ENCODE measurements at places on chromosomes 16 and 17. TPM values are rescaled to one million over a fixed set of nuclear protein-coding genes. Genes with fewer than 3 reads are reported as not detected.

- H3K27me3 ChIP-seq: peaks cover 38% of the 10 kb centered on the region
- H3K4me3 ChIP-seq: no peak overlapping the region
- H3K4me1 ChIP-seq: peaks cover 16% of the 10 kb centered on the region
- no peak overlapping the region for H3K27ac ChIP-seq
- H3K36me3 ChIP-seq: no peaks in the 10 kb centered on the region
Observed at GRCh38 chr16:79411805-79412204, 188.7 kb downstream of the MAF start.

- H3K4me1 ChIP-seq: peaks cover 24% of the 10 kb centered on the region
- H3K4me3 ChIP-seq: no peak overlapping the region
- no peak overlapping the region for H3K27ac ChIP-seq
- peaks cover 58% of the 10 kb centered on the region for H3K36me3 ChIP-seq
- no peaks in the 10 kb centered on the region for H3K27me3 ChIP-seq
- DNase-seq: no peak
Observed at GRCh38 chr16:72884037-72884436, 163.9 kb downstream of the ZFHX3 start.

DNA sequence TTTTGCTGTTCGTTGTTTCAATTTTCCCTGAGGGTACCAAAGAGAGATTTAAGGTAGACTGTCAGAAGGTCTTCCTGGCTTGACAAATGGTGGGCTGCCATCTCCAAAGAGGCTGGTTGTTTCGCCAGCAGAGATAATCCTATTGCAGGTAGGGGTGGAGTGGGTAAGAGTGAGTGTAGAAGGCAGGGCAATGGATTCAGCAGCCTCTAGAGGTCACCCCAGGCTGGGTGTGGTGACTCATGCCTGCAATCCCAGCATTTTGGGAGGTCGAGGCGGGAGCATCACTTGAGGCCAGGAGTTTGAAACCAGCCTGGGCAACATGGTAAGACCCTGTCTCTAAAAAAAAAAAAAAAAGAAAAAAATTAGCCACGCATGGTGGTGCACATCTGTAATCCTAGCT is 34.6 kb downstream of the DCAKD start:
- peaks cover 32% of the 10 kb centered on the region for H3K27me3 ChIP-seq
- H3K4me3 ChIP-seq: peak overlapping the region; percentile 9
- no peak overlapping the region for H3K27ac ChIP-seq
- DNase-seq: no peak
- H3K36me3 ChIP-seq: no peaks in the 10 kb centered on the region
- peaks cover 46% of the 10 kb centered on the region for H3K4me1 ChIP-seq

- H3K4me3 ChIP-seq: no peak overlapping the region
- no peak for DNase-seq
- H3K27ac ChIP-seq: no peak overlapping the region
- no peaks in the 10 kb centered on the region for H3K27me3 ChIP-seq
- no peaks in the 10 kb centered on the region for H3K36me3 ChIP-seq
- no peaks in the 10 kb centered on the region for H3K4me1 ChIP-seq
Observed at GRCh38 chr17:6506679-6507231, 49.6 kb downstream of the PITPNM3 start.

The IL21R gene
- 0.29 TPM for total RNA-seq
